Activated CD8-positive, alpha-beta memory T cell treated with anti-CD3 and anti-CD28 coated beads, Interleukin-2, amount 10 ng/mL, durations not matched to agents 7 days and 5 days (primary cell): ENCODE measurements at places on chromosomes 3 and 15.

DNA sequence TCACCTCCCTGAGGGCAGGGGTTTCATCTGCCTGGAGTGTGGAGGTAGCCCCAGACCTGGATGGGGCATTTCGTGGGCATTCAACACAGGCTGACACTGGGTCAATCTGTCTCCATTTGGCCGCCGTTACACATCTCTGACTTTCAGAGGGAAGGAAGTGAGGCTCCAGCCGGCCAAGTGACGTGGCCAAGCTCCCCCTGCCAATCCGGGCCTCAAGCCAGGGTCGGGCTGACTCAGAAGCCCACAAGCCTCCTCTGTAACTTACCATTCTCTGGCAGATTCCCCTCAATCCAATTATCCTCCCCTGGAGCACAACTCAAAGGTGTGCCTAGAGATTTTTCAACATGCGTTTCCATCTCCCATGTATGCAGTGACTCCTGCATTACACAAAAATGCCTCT, 227.6 kb downstream of the KLF13 start:
- H3K4me1 ChIP-seq: no peaks in the 10 kb centered on the region
- H3K27ac ChIP-seq: no peak overlapping the region
- no peak for DNase-seq
- no peaks in the 10 kb centered on the region for H3K27me3 ChIP-seq
- H3K36me3 ChIP-seq: no peaks in the 10 kb centered on the region

DNA sequence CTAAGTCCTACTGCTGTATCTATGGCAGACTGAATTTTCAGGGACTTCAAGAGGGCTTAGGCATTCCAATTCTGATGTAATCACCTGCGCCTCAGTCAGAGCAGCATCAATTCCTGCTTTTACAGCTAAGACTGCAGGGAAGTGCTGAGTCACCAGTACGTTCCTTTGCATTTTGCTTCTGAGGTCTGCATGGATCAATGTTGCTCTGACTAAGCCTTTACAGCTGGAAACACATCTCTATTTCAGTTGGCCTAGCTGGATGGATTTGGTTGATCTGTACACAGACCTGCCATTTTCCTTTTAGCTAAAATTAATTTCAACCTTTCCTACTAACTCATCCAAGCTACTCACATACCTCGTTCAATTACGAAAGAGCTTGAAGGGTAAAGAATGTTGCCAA, 51.3 kb downstream of the ETV5 start:
- no peak overlapping the region for H3K27ac ChIP-seq
- H3K4me3 ChIP-seq: no peak overlapping the region
- no peak for DNase-seq
- peaks cover 81% of the 10 kb centered on the region for H3K27me3 ChIP-seq
- H3K4me1 ChIP-seq: peaks cover 13% of the 10 kb centered on the region

GRCh38 chr3:29465836-29466235, 185.0 kb downstream of the RBMS3 start:
- H3K36me3 ChIP-seq: no peaks in the 10 kb centered on the region
- H3K27ac ChIP-seq: no peak overlapping the region
- no peaks in the 10 kb centered on the region for H3K4me1 ChIP-seq
- no peaks in the 10 kb centered on the region for H3K27me3 ChIP-seq
- no peak overlapping the region for H3K4me3 ChIP-seq

DNA sequence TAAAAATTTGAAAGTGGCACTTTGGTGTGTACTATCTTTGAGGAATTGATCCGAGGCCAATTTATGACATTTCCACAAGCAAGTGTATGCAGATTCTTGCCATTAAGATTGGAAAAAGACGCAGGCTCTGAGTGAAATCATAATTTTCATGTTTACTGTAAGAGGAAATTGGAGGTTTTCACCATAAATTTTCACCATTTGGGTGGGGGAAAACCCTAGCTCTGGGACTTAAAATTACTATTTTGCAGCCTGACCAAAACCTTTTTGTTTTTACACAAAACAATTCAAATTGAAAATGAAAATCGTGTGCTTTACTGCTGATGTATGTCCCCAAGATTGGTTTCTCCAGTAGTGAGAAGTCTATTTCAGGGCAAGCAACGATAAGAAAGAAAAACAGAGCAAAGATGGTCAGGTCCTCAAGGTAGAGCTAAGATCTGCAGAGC, 282.6 kb downstream of the FOXP1 start:
- peak overlapping the region; percentile 11 for H3K4me3 ChIP-seq
- no peak for DNase-seq
- H3K27ac ChIP-seq: peak overlapping the region; percentile 13
- peaks cover 34% of the 10 kb centered on the region for H3K27me3 ChIP-seq
- peaks cover 47% of the 10 kb centered on the region for H3K4me1 ChIP-seq

DNA sequence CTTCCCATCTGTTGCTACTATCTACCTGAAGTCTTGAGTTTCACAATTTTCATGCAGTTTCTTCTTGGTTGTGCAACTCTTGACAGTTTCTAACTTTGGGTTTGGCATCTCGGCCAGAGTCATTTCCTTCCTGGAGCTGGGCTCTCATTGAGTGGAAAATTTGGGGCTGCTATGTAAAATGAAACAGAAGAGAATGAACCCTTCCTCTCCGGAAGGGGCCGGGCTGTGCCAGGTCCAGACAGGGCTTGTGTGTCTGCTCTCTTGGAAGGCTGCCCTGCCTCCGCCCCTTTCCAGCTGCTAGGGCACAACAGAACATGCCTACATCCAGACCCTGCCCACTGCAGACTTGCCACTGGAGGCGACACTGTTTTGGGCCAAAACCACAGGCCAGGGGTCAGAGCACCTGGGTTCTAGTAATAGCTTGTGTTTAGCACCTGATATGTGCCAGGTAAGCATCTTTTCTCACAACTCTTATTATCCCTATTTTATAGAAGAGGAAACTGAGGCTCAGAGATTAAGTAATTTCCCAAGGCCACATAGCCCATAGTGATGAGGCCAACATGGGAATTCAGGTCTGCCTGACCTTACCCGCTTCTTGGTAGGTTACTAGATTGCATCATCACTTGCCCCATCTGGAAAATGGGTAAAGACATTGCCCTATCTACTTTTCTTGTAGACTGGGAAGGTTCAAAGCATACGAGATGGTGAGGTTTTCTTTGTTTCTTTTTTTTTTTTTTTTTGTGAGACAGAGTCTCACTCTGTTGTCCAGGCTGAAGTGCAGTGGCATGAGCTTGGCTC, 25.0 kb downstream of the IRAK2 start:
- peak overlapping the region; percentile 12 for H3K4me3 ChIP-seq
- H3K27me3 ChIP-seq: no peaks in the 10 kb centered on the region
- peak; percentile 57 for DNase-seq
- H3K36me3 ChIP-seq: no peaks in the 10 kb centered on the region

- H3K4me3 ChIP-seq: peak overlapping the region; percentile 34
- peak overlapping the region; percentile 86 for H3K27ac ChIP-seq
- H3K4me1 ChIP-seq: peaks cover 92% of the 10 kb centered on the region
- peak; percentile 59 for DNase-seq
These were observed 128.3 kb upstream of the BHLHE40 start for GRCh38 chr3:4850928-4851265.

GRCh38 chr15:66691727-66692126, 10.3 kb upstream of the SMAD6 start:
- H3K4me1 ChIP-seq: peaks cover 7% of the 10 kb centered on the region
- no peak overlapping the region for H3K4me3 ChIP-seq
- H3K36me3 ChIP-seq: peaks cover 2% of the 10 kb centered on the region
- H3K27ac ChIP-seq: peak overlapping the region; percentile 14
- DNase-seq: no peak

DNA sequence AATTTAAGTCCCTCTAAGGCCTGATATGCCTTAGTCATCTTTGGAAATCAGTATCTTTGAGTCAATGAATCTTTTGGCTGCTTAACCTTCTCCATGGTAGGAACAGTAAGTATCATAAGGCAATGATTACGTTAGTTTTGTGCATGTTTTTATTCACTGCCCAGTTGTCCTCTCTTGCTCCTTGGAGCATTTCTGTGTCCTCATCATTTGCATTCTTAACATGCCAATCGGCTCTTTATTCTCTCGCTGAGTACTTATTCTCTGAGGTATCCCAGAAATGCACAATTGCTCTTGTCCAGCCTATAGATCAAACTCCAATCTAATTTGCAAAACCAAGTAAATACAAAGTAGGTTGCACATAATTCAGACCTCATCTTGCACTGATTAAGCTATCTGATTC, 405.0 kb upstream of the IL12A start:
- no peak overlapping the region for H3K27ac ChIP-seq
- H3K4me3 ChIP-seq: no peak overlapping the region
- H3K27me3 ChIP-seq: no peaks in the 10 kb centered on the region
- no peaks in the 10 kb centered on the region for H3K4me1 ChIP-seq
- H3K36me3 ChIP-seq: no peaks in the 10 kb centered on the region

- peaks cover 59% of the 10 kb centered on the region for H3K4me1 ChIP-seq
- H3K27ac ChIP-seq: peak overlapping the region; percentile 84
- H3K27me3 ChIP-seq: peaks cover 6% of the 10 kb centered on the region
- peaks cover 15% of the 10 kb centered on the region for H3K36me3 ChIP-seq
- peak overlapping the region; percentile 72 for H3K4me3 ChIP-seq
These were observed 72.6 kb upstream of the TNFSF10 start for GRCh38 chr3:172595664-172596393.

DNA sequence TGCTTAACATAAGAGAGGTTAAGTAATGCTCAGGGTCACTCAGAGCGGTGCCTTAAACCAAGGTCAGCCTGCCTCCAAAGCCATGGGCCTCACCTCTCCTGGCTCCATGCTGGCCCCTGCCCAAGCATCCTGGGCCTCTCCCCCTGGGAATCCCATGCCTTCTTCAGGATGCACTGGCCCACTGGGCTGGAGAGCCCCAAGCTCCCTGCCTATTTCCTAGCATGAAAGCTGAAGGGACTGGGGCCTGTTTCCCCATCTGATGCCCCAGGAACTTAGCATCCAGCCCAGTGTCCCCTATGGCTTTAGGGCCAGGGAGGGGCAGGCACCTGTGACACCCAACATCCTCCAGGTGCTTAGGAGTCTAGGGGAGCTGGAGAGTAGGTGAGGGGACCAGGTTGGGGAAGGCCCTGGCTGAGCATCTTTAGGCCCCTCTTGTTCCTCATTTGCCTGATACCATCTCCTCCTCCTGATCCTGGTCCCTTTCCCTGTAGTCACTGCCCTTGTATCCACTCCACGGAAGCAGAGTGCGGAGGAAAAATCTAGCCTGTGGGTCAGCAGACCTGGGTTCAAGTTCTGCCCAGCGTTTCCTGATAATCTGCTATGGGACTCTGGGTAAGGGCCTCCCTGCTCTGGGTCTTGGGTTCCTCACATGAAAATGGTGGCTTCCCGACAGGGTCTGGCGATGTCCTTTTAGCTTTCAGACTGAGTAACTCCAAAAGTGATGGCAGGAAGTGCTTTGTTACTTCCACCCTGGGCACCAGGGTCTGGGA, 28.6 kb downstream of the EHD4 start:
- H3K4me1 ChIP-seq: peaks cover 32% of the 10 kb centered on the region
- H3K27me3 ChIP-seq: no peaks in the 10 kb centered on the region
- no peak overlapping the region for H3K27ac ChIP-seq
- no peak for DNase-seq
- H3K4me3 ChIP-seq: no peak overlapping the region

DNA sequence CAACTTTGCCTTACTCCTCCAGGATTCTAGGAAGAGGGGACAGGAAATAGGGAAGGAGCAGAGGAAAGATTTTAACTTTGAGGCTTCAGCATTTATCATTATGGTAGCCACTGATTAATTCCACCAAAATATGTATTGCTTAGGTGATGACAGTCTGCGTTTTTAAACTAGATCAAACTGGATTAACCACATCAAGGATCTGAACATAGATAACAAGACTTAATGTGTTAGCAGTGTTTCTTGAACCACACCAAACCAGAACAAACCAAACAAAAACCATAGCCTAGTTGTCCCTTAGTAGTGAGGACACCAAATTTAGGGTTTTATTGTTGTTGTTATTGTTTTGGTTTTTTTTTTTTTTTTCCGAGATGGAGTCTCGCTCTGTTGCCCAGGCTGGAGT, 113.5 kb upstream of the LMOD3 start:
- no peak for DNase-seq
- H3K36me3 ChIP-seq: no peaks in the 10 kb centered on the region
- peaks cover 17% of the 10 kb centered on the region for H3K4me1 ChIP-seq

- no peak overlapping the region for H3K27ac ChIP-seq
- H3K27me3 ChIP-seq: peaks cover 11% of the 10 kb centered on the region
- no peaks in the 10 kb centered on the region for H3K36me3 ChIP-seq
- H3K4me1 ChIP-seq: no peaks in the 10 kb centered on the region
These were observed 10.5 kb upstream of the BUB1B start for GRCh38 chr15:40150163-40150925.

DNA sequence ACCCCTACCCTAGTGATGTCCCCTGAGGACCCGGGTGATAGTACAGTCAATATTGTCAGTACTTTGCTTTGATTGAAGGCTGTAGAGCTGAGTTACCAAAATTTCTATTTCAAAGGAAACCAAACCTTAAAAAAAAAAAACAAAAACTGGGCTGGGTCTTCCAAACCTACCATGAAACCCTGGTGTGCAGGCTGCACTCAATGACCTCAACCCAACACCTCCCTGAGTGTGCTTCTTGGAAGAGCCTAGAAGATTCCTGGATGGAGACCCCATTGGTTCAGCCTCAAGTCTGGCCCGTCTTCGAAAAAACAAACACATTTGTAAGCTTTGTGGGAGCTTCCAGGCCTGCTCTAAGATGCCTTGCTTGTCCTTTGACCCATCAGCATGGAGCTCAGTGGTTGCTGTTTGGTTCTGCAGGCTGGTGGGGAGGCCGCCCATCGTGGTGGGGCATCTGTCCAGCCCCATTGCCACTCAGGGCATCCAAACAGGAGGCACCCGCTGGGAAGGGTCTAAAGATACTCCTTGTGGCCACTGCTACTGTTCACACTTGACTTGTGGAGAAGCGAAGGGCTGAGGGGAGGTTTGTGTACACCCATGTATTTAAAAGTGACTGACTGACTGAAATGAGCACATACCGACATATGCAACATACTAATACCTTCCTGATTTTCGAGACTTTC, 32.2 kb downstream of the CRTAP start:
- no peak overlapping the region for H3K4me3 ChIP-seq
- no peaks in the 10 kb centered on the region for H3K27me3 ChIP-seq
- H3K27ac ChIP-seq: no peak overlapping the region
- DNase-seq: no peak
- H3K36me3 ChIP-seq: peaks cover 5% of the 10 kb centered on the region
- no peaks in the 10 kb centered on the region for H3K4me1 ChIP-seq

GRCh38 chr15:48360841-48361240, 29.6 kb downstream of the DUT start:
- peaks cover 12% of the 10 kb centered on the region for H3K4me1 ChIP-seq
- H3K27ac ChIP-seq: no peak overlapping the region
- no peak overlapping the region for H3K4me3 ChIP-seq

GRCh38 chr3:183634707-183635106, 716 bp upstream of the KLHL24 start:
- H3K4me3 ChIP-seq: peak overlapping the region; percentile 83
- no peaks in the 10 kb centered on the region for H3K36me3 ChIP-seq
- DNase-seq: no peak
- peaks cover 27% of the 10 kb centered on the region for H3K4me1 ChIP-seq
- peak overlapping the region; percentile 89 for H3K27ac ChIP-seq

DNA sequence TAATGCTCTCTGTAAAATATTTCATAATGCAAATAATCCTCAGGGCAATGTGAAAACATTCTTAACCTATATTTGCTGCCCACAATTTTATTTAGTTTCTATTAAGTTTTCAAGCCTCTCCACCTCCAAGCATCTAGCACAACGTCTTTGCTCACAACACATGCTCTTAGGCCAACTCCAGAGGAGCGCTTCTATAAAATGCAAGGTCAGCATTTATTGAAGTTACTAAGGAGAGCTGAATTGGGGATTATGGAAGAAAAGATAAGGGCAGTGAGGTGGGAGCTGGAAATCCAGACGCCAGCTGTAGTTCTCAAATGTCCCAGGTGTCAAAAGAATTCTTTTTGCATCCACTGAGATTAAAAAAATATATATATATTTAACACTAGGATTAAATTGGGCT, 996 bp downstream of the RABL3 start:
- H3K36me3 ChIP-seq: peaks cover 19% of the 10 kb centered on the region
- peak overlapping the region; percentile 98 for H3K27ac ChIP-seq
- peaks cover 29% of the 10 kb centered on the region for H3K4me1 ChIP-seq

GRCh38 chr3:132625613-132626012, 28.5 kb downstream of the ACKR4 start:
- H3K4me1 ChIP-seq: no peaks in the 10 kb centered on the region
- no peak overlapping the region for H3K4me3 ChIP-seq
- no peak overlapping the region for H3K27ac ChIP-seq
- peaks cover 20% of the 10 kb centered on the region for H3K36me3 ChIP-seq
